ENCODE measurements at places on chromosomes 1 and 21.

- DNase-seq = no peak
These were observed 406.2 kb downstream of the PTPRU start for GRCh38 chr1:29642519-29642918.

DNA sequence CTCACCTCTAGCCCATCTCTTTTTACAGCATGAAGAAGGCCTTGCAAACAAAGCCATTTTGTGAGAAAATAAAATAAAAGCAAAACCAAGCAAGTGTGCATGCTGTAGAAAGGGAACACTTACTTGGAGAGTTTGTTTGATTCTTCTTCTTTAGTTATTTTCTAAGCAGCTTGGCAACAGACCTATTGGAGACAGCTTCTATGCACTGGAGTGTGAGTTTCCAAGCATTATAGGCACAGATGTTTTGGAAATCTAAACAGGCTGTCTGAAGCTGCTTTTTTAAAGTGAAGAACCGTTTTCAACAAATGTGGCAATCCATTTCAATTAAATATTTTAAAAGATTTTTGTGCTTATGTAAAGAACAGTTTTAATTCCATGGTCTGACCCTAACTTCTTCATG, 76.6 kb downstream of the NGF start:
- DNase-seq = no peak

GRCh38 chr1:15775706-15776105, 17.1 kb downstream of the FBLIM1 start:
- DNase-seq = no peak

DNA sequence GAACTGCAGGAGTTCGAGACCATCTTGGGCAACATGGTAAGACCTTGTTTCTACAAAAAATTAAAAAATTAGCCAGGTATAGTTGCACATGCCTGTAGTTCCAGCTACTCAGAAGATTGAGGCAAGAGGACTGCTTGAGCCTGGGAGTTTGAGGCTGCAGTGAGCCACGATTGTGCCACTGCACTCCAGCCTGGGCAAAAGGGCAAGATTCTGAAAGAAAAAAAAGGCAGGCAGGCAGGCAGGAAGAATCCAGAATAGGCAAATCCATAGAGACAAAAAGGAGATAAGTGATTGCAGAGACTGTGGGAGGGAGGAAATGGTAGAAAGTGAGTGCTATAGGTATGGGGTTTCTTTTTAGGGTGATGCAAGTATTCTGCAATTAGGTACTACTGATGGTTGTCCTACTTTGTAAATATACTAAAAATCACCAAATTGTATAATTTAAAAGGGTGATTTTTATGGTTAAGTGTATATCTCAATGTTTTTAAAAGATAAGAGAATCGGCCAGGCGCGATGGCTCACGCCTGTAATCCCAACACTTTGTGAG, 29.4 kb downstream of the ZZZ3 start:
- no peak for DNase-seq
